Right atrium auricular region (tissue), 2 donors: ENCODE measurements at places on chromosomes 12 and 14.

- DNase-seq, result no peak
Measured at GRCh38 chr12:27428466-27428865, 18.1 kb upstream of the SMCO2 start.

DNA sequence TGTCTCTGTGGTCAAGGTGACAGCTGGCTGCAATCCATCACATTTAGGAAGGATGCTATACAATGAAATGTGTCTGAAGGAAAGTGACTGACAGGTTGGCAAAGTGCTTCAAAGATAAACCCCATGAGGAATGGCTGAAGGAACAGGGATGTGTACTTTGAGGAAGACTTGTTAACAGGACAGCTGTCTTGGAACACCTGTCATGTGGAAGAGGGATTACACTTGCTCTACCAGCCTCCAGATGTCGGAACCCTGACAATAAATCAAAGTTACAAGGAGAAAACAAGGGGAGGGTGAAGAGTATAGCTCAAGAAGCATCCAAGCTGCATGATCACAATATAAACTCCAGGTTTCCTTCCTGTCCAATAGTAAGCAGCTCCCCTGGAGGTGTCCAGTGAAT lies 147.8 kb upstream of the TMCC3 start:
- no peak for DNase-seq

- DNase-seq, result no peak
Measured at GRCh38 chr12:26976687-26977086, 37.5 kb downstream of the TM7SF3 start.

DNA sequence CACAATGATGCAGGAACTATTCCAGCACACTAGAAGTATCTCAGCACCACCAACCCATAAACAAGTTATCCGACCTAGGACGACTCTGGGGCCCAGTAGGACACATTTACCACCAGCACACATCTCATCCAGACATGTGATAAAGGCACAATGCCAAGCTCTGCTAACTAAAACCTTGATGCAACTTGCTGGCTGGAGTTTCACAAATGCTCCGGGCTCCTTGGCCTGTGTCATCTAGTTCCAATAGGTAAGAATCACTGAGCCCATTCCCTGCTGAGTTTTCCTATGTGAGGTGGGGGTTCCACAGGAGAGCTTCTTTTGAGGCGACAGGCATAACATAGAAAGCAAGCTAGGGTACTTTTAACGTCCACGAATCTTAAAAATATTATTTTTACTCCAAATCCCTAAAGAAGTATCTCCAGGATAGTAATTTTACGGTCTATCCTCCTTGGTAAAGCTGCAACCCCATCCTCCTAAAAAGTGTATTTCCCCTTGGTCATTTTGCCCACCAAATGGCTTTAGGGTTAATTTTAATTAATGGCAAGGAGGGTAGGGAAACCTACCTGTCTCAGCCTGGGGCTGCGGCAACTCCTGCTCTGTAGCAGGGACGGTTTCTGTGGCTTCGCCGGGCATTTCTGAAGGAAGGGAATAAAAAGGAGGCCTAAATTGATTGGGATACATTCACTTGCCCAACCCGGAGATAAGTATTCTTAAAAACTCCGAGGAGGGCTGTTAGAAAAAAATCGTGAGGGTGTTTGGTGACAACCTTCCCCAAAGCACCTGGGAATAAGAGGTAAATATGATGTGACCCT lies 1.0 kb downstream of the NACA start:
- DNase-seq, result peak; percentile 80

DNA sequence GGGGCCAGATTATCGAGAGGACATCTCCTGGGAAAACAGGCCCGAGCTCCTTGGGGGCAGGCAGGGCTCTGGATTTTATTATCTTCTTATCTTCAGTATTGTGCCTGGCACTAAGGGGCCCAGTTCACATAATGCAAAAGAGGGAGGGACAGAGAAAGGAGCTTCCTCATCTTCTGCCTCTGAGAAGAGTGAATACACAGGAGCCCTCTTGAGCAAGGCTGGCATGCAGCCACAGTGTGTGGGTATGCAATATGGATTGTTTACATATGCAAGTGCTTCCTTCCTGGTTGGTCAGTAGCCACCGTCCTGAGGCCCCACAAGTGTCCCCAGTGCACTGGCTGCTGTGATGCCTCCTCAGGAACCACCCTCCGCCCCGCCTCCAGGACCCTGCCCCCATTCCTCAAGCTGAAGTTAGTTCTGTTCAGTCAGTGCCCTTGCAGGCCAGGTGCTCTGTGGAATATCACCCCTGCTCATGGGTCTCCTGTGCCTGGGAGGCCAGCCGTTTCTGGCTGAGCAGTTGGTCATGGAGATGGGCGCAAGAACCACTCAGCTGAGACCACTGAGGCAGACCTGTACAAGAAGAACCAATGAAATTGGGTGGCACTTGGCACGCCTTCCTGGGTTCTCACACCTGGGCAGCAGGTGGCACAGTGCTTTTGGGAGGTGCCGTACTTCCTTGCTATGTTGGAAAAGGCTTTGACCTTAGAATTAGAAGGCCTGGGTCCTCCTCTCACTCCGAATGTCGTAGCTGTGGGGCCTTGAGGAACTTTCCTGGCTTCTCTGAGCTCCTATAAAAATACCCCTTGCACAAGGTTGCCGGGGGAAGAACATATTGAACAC lies 35.1 kb upstream of the ACTN1 start:
- no peak for DNase-seq

- DNase-seq, result no peak
Measured at GRCh38 chr14:73634011-73634833, 10.6 kb upstream of the DNAL1 start.

GRCh38 chr14:83171761-83172160 lies 1638.1 kb upstream of the SEL1L start:
- DNase-seq, result no peak

DNA sequence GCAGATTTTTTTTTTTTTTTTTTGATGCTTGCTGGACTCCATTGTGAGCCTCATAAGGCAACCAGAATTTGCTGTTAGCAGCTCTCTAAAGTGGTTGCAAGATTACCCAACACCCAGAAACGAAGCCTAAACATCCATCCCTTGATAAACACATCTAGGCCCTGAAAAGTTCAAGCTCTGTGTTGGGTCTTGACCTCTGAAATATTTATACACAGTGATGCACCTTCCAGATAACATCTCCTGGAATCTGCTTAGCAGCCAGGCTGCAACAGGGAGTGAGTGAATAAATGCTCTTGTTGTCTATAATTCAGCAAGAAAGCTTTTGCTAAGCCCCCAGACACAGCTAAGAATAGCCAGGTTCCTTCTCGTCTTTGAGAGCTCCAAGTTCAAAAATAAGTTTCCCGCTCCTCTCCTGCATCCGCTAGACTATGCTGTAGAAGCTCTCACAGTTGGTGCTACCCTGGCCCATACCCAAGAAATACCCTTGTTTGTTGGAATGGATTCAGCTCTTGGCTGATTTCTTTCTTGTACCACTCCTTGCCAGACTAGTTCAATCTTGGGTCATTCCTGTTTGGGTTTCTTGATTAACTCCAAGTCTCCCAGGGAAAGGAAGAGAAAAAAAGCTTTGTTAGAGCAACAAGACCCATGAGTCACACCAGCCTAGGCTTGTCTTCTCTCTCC lies 610.6 kb upstream of the TBX3 start:
- no peak for DNase-seq

DNA sequence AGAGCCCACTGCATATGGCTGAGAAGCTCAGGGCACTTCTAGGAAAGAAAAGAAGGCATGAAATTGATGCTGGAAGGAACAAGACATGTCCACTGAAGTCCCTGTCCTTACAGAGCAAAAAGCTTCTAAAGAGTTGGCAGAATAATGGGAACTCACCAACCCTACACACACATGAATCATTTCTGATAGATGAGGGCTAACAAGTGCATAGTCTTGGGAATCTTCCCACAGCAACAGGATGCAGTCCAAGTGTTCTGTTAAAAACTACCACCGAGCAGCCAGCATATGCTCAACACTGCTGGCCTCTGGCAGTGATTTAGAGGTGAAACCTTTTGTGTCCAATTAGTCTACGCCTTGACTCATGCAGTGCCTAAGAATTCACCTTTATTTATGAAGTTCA lies 44.8 kb downstream of the RHOJ start:
- DNase-seq, result no peak

DNA sequence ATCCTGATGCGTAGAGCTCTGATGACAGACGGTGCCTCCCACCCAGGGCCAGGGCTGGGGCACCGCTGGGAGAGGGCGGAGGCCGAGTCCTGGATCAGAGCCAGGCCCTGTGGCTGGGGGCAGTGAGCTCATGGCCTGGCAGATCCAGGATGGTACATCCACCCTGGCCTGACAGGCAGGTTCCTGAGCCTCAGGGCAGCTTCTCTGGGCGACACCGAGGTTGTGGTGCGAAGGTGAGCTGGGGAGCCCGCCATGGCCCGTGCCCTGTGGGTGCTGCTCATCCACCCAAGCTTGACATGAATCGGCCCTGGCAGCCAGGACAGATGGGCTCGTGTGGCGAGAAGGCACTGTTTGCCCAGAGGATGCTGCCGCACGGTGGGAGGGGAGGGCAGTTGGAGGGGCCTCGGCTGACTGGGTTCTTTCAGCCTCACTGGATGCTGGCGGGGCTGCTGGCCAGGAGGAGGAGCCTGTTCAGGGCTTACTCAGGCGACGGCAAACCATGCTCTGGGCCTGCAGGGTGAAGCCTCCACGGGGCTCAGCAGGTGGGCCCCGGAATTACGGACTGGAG lies 16.6 kb downstream of the LRTM2 start:
- DNase-seq, result no peak

GRCh38 chr12:20368114-20368650 lies at the start of gene PDE3A:
Gene PDE3A, plus strand, starts transcription at chr12:20368537. Its CDS starts 748 bp downstream, at chr12:20369285.
- DNase-seq, result peak; percentile 81
